NCI-H446 treated with DMSO at 0.1 percent for 48 hours (cell line): ENCODE measurements at places on chromosomes 12 and 14.

DNA sequence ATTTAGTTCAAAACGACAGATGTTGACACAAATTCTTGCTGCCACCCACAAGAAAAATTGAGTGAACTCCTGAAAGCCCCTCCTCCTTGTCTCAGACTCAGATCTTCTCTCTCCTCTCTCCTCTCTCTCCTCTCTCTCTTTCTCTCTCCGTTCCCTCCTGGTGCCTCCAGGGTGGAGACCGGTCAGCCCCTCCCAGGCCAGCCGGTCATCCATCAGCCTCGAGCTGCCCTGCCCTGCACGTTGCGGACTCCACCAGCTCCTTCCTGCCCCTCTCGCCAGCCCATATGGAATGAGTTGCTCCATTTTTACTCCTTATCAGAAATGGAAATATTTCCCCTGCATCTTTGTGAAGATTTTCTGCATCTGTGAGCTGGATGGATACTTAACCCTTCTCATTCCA is 103.8 kb downstream of the TBX5 start:
- no peak for DNase-seq

DNA sequence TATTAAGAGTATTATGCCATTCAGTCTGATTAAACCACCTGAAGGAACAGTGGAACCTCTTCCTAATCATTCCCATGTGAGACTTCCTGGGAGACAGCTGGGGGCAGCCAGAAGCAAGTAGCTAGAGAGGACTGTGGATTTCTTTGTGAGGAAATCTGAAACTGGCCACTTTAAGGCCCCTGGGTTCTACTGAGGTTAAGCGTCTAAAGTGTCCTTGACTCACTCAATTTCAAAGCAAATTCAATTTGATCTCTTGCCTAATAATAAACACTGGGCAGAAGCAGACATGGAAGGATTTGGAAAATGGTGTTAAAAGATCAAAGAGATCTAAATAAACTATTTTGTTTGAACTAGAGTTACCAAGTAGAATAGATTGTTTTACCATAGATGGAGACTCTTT is 909.9 kb downstream of the NRXN3 start:
- DNase-seq = no peak

- no peak for DNase-seq
Observed at GRCh38 chr12:62933602-62934238, 1.2 kb downstream of the PPM1H start.

DNA sequence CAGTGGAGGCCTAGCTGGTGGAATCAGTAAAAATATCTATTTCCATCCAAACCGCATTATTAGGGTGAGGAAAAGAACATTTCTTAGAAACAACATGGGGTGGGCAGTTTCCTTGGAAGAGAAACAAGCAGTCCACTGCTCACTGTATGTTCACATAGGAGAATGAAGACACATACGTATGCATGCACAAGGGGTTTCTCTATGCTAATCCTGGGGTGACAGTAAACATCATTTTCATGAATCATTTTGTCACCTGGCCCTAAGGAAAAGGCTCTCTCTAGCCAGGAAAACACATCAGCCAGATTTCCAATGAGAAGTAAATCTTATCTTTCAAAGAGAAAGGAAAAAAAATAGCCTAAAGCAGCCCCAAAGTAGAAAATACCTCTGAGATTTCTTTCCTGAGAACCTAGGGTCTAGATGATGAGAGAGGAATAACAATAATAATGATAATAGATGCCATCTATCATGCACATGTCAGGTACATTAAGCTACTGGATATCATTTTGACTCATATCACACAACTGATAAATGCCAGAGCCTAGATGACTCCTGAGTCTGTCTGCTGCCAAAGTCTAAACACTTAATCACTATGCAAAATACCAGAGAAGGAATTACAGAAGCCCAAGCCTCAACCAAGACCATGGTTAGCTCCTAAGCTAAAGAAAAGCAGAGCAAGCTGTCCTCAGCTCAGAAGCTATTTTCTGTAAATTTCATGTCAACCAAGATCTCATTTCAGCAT is 520.5 kb upstream of the TMPO start:
- DNase-seq = no peak

DNA sequence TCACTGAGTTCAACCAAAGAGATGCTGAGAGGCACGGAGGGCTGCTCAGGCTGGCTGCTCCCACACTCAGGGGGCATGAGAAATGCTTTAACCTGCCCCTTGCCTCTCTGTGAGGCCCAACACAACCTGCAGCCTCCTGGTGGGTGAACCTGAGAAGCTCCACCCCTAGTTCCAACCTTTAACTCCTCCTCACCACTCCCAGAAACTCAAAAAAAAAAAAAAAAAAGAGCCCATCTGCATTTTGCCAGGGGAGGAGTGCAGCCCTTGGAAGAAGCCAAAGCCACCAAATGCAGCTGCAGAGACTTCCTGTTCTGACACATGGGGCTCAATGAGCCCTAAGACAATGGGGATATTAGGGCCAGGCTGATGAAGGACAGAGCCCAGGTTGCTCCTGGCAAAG is 8.9 kb downstream of the KRT4 start:
- no peak for DNase-seq

- DNase-seq = no peak
Observed at GRCh38 chr12:94207467-94207848, 59.1 kb downstream of the PLXNC1 start.

DNA sequence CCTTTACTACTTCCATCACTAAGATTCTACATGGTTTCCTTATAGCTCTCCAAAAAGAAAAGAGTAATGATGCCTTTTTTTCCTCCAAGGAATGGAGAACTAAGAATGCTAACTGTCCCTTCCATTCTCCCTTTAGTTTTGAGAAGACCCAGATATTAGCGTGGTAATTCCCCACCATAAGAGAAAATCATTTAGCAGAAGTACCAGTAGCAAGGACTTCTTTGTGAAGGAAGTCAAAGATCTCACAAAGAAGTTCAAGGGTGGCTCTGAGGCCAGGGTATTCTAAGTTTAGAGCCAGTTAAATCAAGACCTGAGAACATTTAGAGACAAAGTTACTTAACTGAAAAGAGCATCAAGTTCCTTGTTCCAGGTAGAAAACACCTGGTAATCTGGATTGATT is 7.3 kb downstream of the USP15 start:
- DNase-seq = no peak

DNA sequence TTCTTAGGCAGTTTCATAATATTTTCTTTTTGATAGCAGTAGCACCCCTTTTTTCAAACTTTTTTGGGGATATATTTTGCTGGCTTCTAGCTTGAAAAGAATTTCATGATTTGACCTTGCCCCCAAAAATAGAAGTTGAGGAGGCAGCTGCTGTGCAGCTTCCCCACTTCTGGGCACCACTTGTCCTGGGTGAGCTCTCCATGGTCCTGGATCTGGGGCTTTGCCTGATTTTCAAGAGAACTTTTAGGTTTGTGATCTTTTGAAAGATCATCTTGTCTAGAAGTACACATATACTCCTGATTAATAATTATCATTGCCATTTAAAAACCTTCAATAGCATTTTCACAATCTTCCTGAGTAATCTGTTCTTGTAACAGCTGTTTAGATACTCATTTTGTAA is 271.6 kb downstream of the NPAS3 start:
- DNase-seq = no peak

GRCh38 chr14:93905623-93906022 is 21.5 kb upstream of the FAM181A start:
- DNase-seq = no peak

DNA sequence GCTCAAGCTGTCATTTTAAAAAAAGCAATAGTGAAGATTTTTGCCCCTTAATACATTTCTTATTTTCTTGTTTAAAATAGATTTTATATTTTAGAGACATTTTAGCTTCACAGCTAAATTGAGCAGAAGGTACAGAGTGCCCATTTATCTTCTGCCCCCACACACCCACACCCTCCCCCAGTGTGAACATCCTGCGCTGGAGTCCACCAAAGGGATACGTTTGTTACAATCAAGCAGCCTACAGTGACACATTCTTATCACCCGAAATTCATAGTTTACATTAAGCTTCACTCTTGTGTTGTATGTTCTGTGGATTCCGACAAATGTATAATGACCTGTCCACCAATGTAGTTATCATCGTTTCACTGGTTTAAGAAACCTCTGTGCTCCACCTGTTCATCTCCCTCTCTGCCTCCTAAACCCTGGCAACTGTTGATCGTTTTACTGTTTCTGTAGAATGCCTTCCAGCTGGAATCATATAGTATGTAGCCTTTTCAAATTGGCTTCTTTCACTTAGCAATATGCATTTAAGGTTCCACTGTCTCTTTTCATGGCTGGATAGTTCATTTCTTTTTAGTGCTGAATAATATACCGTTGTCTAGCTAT is 91.0 kb upstream of the TRAF3 start:
- DNase-seq = no peak

DNA sequence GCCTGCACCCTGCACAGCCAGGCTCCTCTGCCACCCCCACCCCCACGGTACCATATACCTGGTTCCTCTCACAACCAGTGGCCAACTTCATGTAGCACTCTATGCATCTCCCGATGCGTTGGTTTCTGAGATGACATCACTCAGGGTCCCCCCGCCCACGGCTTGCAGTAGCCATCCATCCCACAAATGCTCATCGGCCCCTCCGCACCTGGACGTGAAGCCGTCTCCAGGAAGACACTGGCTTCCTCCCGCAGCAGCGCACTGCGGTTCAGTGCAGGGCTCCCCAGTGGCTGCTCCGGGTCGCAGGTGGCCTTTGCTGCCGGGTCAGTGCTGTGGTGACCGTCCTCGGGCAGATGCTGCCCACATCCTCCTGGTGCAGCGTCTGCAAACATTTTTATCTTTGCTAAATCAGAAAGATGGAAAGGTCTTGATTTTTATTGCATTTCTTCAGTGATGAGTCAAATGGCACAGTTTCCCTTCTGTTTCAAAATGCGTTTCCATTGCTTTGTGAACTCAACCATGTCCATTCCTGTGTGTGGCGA is 27.5 kb upstream of the MMP17 start:
- no peak for DNase-seq

- peak; percentile 45 for DNase-seq
Observed at GRCh38 chr12:117134059-117134458, 34.8 kb upstream of the TESC start.

DNA sequence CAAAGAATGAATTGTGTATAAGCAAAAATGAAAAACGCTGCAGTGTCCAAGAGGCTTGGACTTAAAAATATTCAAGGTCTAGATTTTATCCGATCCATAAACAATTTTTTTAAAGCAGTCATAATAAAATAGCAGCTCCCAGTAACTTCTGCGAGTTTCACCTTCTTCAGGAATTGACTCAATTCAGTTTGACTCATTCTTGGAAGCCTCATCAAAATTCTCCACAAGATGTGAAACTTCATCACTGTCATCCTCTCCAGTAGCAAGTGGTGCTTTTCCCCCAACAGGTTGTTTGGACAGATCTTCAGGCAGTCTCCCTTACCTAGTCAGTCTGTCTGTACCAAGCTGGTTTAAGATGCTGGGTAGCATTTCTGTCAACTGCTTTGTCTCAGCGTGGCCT is 93.5 kb upstream of the FOXG1 start:
- DNase-seq = no peak

GRCh38 chr12:24796876-24797275 is 152.0 kb downstream of the BCAT1 start:
- no peak for DNase-seq

GRCh38 chr12:68200854-68201253 is 24.8 kb downstream of the IL26 start:
- DNase-seq = no peak

DNA sequence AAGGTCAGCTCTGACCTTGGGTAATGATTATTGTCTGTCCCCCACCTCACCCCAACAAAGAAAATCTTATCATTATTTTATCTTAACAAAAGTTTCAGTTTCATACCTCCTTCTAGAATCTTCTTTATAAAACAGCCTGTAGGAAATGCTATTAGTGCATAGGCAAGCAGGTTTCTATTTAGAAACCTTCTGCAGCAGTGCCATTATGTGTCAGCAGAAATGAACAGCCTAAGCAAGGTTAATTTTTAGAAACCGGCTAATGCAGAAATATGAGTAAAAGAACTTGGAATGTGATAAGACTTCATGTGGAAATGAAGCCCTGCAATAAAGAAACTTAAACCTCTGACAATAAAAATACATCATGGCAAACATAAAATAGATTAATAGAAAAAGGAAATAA is 814.4 kb downstream of the FSCB start:
- DNase-seq = no peak
